ENCODE measurements at places on chromosomes 13 and 19.

GRCh38 chr19:343451-343931 is 1.1 kb downstream of the MIER2 start:
- no peak for DNase-seq

DNA sequence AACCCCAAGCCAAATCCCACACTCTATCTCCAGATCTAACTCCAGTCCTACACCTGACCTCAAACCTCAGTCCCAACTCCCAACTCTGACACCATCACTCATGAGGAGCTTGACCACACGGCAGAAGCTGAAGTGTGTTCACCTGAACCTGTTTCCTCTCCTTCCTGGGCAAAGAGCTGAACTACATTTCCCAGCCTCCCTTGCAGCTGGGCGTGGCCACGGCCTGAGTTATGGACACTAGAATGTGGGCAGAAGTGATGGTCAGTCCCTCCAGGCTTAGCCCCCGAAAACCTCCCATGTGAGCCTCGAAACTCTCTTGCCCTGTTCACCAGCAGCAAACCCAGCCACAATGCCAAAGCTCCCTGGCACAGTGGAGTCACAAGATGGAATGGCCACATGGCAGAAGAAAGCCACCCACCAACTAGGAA is 19.5 kb upstream of the MEIS3 start:
- peak; percentile 34 for DNase-seq

GRCh38 chr13:77465603-77466195 is 69.8 kb upstream of the SCEL start:
- DNase-seq, result no peak

- no peak for DNase-seq
Measured at GRCh38 chr13:110553417-110553816, 8.1 kb downstream of the RAB20 start.

DNA sequence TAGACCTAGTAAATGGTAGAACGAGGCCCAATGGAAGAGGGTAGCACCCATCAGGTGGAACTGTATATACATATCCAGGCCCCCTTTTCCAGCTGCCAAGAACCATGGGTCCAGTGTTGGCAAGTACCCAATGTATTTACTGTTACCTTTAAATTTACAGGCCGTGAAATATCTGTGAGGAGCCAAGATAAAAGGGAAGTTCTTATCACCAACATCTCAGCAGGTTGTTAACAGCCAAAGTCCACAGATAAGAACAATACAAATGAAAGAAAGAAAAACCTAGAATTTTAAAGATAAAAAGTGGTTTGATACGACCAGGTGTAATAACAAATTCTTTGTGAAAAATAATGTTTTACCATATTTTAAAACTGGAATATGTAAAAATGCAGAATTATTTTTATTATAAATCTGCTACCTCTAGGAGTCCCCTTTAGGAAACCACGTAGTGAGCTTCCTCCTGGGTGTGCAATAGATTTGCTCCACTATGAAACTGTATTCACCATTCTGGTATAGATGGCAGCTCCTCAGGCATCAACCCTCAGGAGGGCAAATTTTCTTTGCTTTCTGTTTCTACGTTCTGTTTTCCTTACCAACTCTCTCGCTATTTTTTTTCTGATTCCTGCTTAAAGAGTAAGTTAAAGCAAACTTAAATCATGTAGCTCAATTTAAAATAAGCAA is 292.2 kb upstream of the SLC10A2 start:
- DNase-seq, result no peak

DNA sequence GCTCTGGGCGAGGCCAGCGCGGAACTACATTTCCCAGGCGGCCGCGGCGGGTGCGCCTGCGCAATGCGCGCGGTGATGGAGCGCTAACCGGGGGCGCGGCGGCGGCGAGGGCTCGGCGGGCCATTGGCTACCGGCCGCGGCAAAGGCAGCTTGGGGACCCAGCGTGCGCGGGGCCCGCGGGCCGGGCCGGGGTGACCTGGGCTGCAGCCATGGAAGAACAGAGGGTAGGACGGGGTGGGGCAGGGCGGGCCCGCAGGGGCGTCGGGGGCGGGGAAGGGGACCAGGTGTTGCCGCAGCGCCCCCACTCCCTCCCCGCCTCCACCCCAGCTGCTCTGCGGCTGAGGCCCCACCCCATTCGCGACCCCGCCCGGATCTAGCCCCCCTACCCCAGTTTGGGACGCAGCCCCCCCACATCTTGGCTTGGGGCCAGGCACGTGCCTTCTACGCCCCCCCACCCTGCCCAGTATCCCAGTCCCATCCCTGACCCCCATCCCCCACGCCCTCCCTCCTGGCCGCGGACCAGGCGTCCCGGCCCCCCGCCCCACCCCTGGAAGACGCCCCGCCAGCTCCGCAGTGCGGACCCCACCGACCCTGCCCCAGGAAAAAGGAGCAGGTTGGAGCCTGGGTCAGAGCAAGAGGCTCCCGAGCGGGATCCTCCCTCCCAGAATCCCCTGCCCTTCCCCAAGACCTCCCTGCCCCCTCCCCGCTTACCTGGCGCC is at the start of gene FSD1:
Gene FSD1, plus strand, starts transcription at position 61 of the 719 bp plus-strand sequence. Its CDS starts 149 bp downstream, at position 210.
- DNase-seq, result peak; percentile 21

GRCh38 chr13:21733475-21734263 is 62.8 kb downstream of the FGF9 start:
- DNase-seq, result no peak

DNA sequence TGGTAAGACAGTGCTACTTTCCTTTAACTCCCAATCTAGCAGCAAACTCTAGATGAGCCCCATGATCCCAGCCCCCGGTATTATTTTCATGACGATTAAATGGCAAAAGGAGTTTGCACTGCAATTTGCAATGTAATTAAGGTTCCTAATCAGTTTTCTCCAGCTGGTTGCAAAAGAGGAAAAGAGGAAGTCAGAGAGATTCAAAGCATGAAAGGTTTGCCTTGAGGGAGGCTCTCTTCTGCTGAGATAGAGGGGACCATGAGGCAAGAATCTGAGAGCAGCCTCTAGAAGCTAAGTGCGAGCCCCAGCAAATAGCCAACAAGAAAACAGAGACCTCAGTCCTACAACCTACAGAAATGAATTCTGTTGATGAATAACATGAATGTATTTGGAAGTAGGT is 527.1 kb downstream of the UQCRFS1 start:
- peak; percentile 5 for DNase-seq

GRCh38 chr13:67856955-67857354 is 626.8 kb upstream of the PCDH9 start:
- no peak for DNase-seq

DNA sequence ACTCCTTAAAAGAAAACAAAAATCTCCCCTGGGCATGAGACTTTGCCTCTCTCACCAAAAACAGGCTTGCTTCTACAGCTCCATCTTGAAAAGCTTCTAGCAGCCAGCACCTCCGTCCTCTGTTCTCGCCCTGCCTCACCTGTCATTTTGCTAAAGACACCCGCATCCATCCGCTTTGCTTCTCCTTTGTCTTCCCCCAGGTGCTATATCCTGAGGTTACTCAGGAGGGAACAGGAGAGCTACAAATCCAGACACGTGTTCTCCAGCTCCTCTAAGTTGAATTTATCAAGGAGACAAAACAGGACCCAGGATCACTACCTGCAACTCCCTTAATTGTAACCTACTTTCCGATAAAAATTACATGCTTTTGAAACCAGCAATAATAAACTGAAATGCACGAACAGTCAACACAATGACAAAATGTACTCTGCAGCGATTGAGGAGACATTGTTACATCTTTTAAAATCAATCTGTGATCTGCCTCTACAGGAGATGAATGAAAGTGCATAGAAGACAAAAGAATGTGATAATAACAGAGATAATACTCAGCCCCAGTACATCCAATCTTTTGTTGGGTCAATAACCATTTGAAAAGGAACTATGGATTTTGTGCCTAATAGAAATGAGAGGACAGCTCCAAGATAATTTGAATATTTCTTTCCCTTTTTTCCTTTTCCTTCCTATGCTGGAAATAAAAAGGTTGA is 221.2 kb downstream of the DCLK1 start:
- DNase-seq, result no peak

GRCh38 chr19:49746206-49746958 is 16.7 kb downstream of the TSKS start:
- DNase-seq, result peak; percentile 44

- no peak for DNase-seq
Measured at GRCh38 chr19:6800991-6801484, 28.5 kb downstream of the VAV1 start.

GRCh38 chr13:112802802-112803195 is 113.0 kb downstream of the ATP11A start:
- no peak for DNase-seq

- peak; percentile 98 for DNase-seq
Measured at GRCh38 chr19:10111405-10111811, at the start of gene P2RY11. P2RY11 (plus strand) TSS chr19:10111693; CDS start chr19:10111722, 29 bp downstream.
